ENCODE measurements at places on chromosomes 3 and 15.

DNA sequence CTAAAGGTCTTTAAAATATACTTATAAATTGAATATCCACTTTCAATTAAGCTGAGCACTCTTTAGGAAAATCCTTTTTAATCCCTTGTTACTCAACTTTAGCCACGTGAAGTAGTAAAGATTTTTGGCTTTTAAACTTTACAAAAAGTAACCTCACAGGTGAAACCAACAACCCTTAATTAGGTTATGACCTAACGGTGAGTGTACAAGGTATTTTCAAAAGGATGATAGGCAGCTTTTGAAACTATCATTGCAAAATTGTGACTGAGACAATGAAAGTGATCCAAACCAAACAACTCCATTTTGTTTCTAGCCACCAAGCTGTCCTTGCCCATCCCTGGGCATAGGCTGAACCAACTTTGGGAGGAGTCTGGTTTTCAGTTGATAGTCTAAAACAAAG, 940.2 kb downstream of the OTOL1 start:
- no peak for DNase-seq

- DNase-seq: no peak
These were observed 838.3 kb downstream of the VGLL3 start for GRCh38 chr3:86152620-86153019.

- DNase-seq: no peak
These were observed 507.6 kb downstream of the NR2F2 start for GRCh38 chr15:96838081-96838480.

- DNase-seq: no peak
These were observed 44.1 kb upstream of the ICE2 start for GRCh38 chr15:60523056-60523455.

GRCh38 chr3:2950159-2950558, 160.0 kb downstream of the IL5RA start:
- DNase-seq: no peak
